Activated T-helper 1 cell treated with anti-CD3 and anti-CD28 coated beads, Interleukin-2, amount 50 U/mL, for 16 hours (primary cell): ENCODE measurements at places on chromosomes 12 and 14.

DNA sequence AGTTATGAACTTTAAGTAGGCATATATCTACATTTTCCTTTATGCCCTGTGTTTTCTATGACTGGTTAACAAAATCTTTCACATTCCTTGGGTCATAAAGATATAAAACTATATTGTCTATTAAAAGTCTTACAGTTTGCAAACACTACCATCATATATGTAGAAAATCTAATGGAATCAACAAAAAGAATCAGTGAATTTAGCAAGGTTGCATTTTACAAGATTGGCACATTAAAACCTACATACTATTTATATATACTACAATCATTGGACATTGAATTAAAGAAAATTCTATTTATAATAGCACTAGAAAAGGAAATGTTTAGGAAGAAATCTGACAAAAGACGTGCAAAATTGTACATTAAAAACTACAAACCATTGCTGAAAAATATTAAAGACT lies 173.3 kb upstream of the ABCD2 start:
- DNase-seq, result no peak

GRCh38 chr12:56581418-56582145 lies 48.5 kb downstream of the BAZ2A start:
- no peak for DNase-seq

- no peak for DNase-seq
Observed at GRCh38 chr14:94474581-94475031, 1.4 kb downstream of the SERPINA9 start.

GRCh38 chr12:131929581-131930456 lies 743 bp downstream of the PUS1 start:
- no peak for DNase-seq

DNA sequence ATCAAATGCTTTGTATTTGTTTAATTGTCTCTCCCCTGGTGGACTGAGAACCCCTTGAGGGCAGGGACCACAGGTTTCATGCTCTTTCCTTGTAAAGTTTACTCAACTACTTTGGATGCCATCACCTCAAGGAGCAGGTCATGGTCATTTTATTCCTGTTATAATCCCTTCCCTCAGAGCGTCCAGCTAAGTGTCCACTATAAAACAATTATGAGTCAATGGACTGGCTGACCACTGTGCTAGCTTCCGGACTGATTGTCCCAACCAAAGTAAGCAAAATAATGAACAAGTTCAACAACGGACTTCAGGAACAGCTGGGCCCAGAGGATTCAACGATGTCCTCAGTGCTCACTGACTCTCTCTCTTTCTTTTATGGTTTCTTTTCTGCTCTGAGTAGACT lies 18.2 kb downstream of the AK7 start:
- DNase-seq, result no peak

- DNase-seq, result no peak
Observed at GRCh38 chr12:104115587-104115975, 22.4 kb downstream of the NFYB start.

- no peak for DNase-seq
Observed at GRCh38 chr12:9651265-9651729, 18.2 kb upstream of the CLEC2D start.

GRCh38 chr14:37591311-37591940 lies 3.6 kb downstream of the FOXA1 start:
- DNase-seq, result no peak

- no peak for DNase-seq
Observed at GRCh38 chr14:78653173-78653572, 483.0 kb downstream of the NRXN3 start.

GRCh38 chr14:50985859-50986331 lies 41.6 kb upstream of the PYGL start:
- no peak for DNase-seq

GRCh38 chr12:47364261-47364660 lies 284.5 kb upstream of the AMIGO2 start:
- DNase-seq, result no peak

DNA sequence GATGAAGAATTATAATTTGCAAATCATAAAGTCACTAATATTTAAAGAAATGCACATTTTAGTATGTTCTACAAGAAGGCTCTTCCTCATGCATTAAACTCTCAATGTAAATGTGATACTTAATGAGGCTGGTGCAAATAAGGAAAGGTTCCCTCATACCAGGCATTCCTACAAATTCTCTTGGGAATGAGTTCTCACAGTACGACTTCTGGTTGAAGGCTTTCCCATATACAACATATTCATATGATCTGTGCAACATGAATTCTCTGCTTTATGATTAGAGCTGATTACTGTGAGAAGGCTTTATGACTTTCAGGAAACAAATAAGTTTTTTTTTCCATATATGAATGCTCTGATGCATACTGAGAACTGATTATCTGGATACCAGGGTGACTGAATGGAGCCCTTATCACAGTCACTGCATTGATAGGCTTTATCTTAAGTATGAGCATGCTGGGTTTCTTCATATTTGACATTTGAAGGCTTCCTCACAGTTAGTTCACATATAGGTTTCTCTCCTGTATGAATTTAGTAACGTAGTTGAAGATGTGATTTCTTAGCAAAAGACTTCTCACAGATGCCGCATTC lies 293.9 kb downstream of the RAD51B start:
- no peak for DNase-seq

- DNase-seq, result no peak
Observed at GRCh38 chr14:23130871-23131270, 11.8 kb upstream of the CEBPE start.

- peak; percentile 99 for DNase-seq
Observed at GRCh38 chr14:23095196-23096108, at the start of gene C14orf119. Gene C14orf119 (plus strand): TSS chr14:23095505. CDS start chr14:23097659, 2,154 bp downstream.

- DNase-seq, result no peak
Observed at GRCh38 chr14:86675059-86675458, 1145.1 kb downstream of the FLRT2 start.

GRCh38 chr14:102138535-102138934 lies 1.2 kb upstream of the WDR20 start:
- DNase-seq, result no peak

DNA sequence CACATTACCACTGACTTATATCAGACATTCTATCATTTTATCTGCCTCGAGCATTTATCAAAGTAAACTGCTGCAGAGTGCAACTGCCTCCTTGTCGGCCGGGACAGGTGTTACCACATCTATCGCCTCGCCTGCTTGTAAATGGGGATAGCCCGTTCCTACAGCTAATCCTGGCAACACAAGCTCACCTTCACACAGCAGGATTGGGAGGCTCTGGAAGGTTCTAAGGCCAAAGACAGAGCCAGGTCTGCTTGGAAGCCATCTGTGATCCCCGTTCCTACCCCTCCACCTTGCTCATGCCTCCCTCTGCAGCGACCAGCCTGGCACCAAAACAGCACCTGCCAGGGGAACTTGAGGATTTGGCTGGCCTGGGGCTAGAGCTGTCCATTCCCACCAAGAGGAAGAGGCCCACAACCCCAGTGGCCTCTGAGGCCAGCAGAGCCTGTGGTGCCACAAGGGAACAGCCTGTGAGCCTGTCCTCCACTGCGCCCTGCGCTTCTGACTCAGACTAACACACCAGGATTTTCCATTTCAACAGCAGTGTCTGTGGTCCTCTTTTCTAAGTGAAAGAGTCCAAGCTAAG lies 114.8 kb upstream of the DIO3 start:
- no peak for DNase-seq

DNA sequence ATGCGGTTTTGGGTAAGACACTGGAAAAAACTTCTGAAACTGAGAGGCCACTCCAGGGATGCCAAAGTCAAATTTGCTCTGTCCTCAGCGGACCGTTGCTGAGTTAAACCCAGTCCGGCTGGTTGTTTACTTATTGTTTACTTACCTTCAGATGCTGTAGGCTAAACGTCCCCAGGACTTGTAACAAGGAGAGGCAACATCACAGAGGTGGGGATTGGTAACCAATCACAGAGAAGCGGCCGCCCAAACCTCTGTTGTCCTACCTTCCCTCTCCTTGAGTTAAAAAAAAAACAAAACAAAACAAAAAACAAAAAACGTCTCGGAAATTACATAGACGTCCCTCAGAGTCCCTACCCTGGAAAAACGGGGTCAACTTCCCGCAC lies 380 bp downstream of the ANO2 start:
- no peak for DNase-seq

GRCh38 chr12:1906579-1906978 lies 11.9 kb downstream of the CACNA2D4 start:
- no peak for DNase-seq

GRCh38 chr12:65765436-65765813 lies 58.9 kb upstream of the HMGA2 start:
- no peak for DNase-seq

- DNase-seq, result no peak
Observed at GRCh38 chr12:578748-579419, 84.4 kb downstream of the NINJ2 start.

DNA sequence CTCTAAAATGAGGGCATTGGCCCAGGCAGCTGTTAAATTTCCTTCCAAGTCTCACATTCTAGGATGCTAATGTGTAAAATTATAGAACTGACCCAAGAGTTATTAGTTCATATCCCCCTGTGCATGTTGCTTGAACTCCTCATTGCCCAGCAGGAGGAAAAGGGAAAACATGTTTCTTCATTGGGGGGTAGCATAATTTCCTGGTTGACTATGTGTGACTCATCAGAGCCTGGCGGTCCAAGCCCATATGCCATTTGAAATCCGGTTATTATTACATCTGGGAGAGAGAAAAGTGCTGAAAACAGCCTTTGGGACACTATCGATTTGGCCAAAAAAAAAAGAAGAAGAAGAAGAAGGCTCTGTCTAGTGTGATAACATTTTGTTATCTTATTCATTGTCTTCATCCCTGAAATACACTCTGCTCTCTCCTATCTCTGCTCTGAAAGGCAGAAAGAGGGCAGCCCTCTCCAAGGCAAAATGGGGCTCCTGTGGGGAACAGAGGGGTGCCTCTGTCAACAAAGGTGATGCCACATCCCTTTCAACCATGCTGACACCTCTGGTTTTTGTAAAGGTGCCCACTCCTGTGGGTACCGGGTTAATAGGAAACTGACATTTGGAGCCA lies 114.2 kb downstream of the DAD1 start:
- no peak for DNase-seq

DNA sequence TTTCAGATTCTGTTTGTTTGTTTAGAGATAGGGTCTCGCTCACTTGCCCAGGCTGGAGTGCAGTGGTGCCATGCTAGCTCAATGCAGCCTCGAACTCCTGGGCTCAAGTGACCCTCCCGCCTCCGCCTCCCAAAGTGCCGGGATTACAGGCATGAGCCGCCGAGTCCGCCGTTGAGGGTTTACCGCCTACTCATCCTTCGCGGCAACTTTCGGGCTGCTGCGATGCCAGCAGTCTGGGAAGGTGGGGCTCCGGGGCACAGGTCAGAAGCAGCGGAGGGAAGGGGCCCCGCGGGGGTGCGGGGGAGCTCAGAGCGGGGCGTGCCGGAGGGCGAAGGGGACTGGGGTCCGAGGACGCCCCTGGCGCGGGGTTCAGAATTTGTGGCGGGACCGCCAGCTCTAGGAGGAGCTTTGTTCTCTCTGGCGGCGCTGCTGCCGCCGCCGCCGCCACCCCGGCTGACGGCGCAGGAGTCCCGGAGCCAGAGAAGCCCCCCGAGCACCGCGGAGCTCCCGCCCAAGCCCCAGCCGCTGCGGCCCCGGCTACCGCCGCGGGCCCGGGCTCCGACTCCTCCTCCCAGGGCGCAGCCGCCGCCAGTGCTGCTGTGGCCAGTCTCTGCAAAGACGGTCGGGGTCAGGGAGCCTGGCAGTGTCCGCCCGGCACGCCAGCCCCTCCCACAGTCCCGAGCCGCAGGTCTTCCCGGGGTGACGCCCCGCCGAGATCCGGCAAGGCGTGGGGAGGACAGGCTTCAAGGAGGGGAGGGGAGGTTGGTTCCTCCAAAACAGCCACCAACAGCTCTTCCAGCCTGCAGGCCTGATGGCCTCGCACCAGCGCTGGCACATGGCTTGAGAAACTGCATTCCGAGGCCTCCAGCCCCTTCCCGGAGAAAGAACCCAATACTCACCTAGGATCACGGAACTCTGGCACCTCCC lies 10.9 kb upstream of the KRT77 start:
- DNase-seq, result no peak

GRCh38 chr14:92421751-92422150 lies 91.8 kb upstream of the RIN3 start:
- no peak for DNase-seq

- no peak for DNase-seq
Observed at GRCh38 chr12:49885663-49886461, 17.8 kb downstream of the FAIM2 start.

DNA sequence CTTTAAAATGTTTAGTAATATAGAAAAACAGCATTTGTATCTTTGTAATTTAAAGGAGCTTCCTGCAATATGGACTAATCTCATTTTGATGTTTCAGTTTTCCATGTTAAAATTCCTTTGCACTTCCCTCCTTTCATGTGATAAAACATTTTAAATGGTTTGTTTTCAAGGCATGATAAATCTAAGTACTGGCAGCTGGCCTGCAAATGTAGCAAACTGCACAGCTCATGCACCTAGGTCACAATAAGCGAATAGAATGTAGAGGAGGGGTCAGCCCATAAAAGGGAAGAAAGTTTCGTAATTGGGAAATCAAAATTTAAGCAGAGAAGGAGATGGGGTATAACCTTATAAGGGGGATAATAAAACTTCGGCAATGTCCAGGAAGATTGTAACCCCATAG lies 80.0 kb upstream of the KCNH3 start:
- no peak for DNase-seq

DNA sequence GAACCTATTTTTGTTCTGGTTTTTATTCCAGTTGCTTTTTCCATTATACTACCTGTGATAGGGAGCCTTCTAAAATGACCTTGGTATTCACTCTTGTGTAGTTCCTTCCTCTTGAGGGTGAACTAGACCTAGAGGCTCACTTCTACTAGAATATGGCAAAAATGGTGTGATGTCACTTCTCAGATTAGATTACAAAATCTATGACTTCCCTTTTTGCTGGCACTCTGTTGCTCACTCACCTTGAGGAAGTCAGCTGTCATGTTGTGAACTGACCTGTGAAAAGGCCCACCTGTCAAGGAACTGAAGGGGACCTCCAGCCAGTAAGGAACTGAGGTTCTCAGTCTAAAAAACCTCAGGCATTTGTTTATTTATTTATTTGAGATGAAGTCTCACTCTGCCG lies 5.7 kb downstream of the MIPOL1 start:
- no peak for DNase-seq

DNA sequence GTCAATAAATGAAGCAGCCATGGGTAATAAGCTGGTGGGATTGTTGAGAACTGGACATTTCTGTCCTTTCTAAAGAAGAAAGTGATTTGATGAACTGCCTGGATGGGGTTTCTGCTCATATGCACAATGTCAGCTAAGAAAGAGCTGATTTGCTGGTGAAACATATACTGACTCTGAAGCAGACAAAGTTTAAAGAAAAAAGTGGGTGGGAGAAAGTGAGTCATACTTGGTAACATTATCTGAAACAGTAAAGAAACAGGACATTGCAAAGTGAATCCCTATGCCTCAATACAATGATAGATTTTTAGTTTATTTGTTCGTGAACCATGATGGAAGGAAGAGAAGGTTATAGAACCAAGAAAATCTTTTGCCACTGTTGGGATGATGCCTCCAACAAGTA lies 95.6 kb upstream of the DNM1L start:
- no peak for DNase-seq
